Ovary (tissue), 10 donors: ENCODE measurements at places on chromosomes 5 and 9.

- no peak for DNase-seq
Measured at GRCh38 chr5:164504141-164504772, 998.8 kb downstream of the MAT2B start.

DNA sequence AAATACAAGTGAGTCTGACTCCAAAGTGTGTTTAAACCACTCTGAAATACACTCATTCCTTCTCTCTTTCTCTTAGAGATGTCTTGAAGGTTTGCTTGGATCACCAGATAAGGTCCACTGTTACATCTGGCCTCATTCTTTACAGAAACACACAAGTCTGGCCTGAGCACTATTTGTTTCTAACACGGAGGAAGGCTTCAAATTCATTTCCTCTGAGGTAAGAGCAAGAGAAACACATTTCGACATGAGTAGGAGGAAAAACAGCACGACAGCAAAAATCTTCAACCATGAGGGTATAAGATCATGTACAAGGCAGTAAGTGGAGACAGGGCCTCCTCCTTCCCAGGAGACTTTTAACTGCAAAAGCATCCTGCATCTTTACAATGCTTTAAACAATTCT lies 8.0 kb downstream of the SIL1 start:
- no peak for DNase-seq

- no peak for DNase-seq
Measured at GRCh38 chr5:93607367-93608258, 24.6 kb downstream of the NR2F1 start.

- no peak for DNase-seq
Measured at GRCh38 chr9:38686933-38687332, 33.0 kb downstream of the FAM240B start.

DNA sequence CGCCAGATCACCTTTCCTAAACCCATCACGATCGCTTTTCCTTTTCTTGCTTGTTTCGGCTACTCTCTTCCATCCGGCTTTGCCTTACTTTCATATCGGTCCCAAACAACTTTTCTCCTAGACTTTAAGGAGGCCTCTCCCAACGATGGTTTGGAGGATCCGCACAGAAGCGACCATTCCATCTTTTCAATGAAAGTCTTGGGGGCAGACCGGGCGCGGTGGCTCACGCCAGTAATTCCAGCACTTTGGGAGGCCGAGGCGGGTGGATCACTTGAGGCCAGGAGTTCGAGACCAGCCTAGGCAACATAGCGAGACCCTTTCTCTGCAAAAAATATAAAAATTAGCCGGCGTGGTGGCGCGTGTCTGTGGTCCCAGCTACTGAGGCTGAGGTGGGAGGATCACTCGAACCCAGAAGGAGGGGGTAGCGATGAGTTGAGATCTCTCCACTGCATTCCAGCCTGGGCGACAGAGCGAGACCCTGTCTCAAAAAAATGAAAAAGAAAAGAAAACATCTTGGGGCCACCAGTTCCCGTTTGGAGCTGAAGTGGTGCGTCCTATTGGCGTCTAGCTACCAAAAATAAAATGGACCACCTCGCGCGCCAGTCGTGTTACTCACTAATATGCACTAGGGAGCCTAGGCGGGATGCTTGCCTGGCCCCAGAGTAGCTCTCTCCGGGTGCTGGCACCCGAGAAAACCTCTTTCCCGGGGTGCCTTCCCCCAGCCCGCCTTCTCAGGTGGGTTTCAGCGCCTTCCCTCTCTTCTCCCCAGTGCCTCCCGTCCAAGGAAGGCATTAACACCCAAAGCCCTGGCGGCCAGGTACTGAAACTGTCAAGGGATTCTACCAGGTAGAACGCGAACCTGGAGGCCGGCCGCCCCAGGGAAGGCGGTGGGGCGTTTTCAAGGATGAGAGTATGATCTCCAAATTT lies 800 bp upstream of the AP3B1 start:
- DNase-seq, result peak; percentile 12

DNA sequence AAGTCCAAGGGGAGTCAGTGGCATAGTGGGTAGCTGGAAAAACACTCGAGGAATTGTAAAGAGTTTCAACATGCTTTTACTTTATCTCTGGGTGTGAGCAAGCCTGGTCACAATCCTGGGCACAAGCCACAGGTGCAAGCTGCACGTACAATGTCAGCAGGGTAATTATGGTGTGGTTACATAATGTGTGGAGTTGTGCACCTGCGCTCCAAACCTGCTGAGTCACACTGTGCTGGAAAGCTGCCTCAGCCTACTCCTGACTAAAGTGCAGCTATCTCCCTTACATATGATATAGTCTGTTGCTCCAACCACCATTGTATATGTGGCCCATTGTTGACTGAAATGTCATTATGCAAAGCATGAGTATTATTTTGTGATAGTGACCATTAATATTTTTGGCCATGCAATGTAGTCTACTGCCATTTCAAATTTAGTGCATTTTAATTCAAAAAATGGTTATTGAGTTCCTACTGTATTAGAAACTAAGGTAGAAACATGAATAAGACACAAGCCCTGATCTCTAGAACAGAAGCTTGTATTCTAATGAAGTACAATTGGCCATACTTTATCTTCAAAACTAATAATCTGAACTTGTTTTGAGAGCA lies 160.9 kb upstream of the SLC30A5 start:
- DNase-seq, result no peak

GRCh38 chr9:29556317-29556716 lies 1983.0 kb upstream of the C9orf72 start:
- no peak for DNase-seq

- no peak for DNase-seq
Measured at GRCh38 chr5:142087920-142088679, 20.5 kb upstream of the NDFIP1 start.
